ENCODE measurements at places on chromosomes 5 and 9. TPM values are rescaled to one million over a fixed set of nuclear protein-coding genes. Genes with fewer than 3 reads are reported as not detected.

SPINK7 gene
- 0.47 TPM for total RNA-seq

ODF2 gene
- total RNA-seq, result 26.6 TPM

SHC3 gene
- total RNA-seq, result 0.04 TPM

SLC6A19 gene
- not detected for total RNA-seq

PHF24 gene
- total RNA-seq, result 0.27 TPM

ENTPD2 gene
- total RNA-seq, result 0.39 TPM

CNTNAP3 gene
- total RNA-seq, result 2.5 TPM

C1QTNF3 gene
- 0.16 TPM for total RNA-seq

ZBTB6 gene
- 6.5 TPM for total RNA-seq

ARID3C gene
- 0.31 TPM for total RNA-seq

PCDHB11 gene
- total RNA-seq, result not detected

CER1 gene
- total RNA-seq, result not detected

HAVCR2 gene
- total RNA-seq, result not detected

SH3TC2 gene
- 12.1 TPM for total RNA-seq

CDH9 gene
- total RNA-seq, result not detected

TMEFF1 gene
- 0.62 TPM for total RNA-seq

FRMPD1 gene
- total RNA-seq, result under 0.01 TPM

SPINK6 gene
- total RNA-seq, result 28.1 TPM

MZB1 gene
- total RNA-seq, result not detected

TMEM232 gene
- total RNA-seq, result not detected

CBY3 gene
- not detected for total RNA-seq

KIF24 gene
- total RNA-seq, result 1.2 TPM

C9orf152 gene
- not detected for total RNA-seq

HACD4 gene
- 4.7 TPM for total RNA-seq

PTCD2 gene
- 6.7 TPM for total RNA-seq

CFAP90 gene
- not detected for total RNA-seq

GLT6D1 gene
- total RNA-seq, result not detected

PAEP gene
- total RNA-seq, result not detected

FOXD4L3 gene
- total RNA-seq, result not detected
